ENCODE measurements at places on chromosomes 16 and 17.

DNA sequence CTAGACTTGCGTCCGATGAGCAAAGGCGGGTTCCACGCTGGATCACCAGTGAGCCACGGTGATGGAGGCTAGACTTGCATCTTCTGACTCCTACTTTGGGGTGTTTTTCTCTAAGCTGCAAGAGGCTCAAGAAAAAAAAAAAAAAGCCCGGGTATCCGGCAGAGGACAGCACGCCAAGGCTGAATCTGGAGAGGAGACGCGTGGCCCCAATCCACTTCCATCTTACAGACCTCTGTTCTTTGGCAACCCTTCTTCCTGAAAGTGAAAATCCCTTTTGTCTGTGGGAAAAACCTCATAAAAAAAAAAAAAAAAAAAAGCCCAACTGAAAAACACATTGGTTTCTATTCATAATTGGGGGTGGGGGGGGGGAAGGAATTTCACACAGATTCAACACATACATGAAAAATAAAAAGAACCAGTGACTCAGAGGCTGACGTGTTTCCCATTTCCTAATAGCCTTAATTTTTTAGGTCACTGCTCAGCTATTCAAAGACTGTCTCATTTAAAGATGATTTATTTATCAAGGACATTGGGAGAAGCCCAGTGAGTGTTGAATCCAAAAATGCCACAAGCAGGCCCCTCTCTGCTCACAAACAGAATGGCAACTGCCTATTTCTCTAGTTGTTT is 258.3 kb downstream of the FOXL1 start:
- no peak for DNase-seq

GRCh38 chr17:56754523-56755208 is 79.1 kb downstream of the C17orf67 start:
- no peak for DNase-seq

DNA sequence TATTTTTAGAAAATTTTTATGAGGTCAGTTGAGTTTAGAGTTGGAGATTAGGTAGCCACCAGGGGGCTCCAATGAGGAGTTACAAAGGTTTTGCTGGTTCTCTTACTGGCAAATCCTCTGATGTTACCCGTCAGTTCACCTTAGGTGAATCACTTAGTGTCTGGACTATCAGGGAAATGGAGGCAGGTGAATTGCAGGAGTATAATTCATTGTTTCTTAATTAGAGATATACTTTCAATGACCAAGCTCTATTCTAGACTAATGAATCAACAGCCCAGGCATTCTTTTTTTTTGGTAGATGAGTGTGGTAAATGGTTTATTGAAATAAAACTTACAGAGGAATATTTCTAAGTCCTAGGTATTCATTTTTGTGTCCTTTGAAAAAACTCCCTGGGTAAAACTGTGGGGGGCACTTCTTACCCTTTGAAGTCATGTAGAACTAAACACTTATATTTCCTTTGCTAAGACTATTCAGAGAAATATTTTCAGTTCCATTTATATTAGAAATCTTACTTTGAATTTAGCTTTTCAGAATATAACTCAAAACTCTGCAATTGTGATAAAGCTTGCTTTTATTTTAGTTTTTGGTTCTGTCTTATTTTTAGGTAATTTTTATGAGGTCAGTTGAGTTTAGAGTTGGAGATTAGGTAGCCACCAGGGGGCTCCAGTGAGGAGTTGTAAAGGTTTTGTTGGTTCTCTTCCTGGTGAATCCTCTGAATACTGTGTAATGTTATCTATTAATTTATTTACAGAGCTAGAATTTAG is 17.7 kb downstream of the PSMD11 start:
- DNase-seq: no peak

DNA sequence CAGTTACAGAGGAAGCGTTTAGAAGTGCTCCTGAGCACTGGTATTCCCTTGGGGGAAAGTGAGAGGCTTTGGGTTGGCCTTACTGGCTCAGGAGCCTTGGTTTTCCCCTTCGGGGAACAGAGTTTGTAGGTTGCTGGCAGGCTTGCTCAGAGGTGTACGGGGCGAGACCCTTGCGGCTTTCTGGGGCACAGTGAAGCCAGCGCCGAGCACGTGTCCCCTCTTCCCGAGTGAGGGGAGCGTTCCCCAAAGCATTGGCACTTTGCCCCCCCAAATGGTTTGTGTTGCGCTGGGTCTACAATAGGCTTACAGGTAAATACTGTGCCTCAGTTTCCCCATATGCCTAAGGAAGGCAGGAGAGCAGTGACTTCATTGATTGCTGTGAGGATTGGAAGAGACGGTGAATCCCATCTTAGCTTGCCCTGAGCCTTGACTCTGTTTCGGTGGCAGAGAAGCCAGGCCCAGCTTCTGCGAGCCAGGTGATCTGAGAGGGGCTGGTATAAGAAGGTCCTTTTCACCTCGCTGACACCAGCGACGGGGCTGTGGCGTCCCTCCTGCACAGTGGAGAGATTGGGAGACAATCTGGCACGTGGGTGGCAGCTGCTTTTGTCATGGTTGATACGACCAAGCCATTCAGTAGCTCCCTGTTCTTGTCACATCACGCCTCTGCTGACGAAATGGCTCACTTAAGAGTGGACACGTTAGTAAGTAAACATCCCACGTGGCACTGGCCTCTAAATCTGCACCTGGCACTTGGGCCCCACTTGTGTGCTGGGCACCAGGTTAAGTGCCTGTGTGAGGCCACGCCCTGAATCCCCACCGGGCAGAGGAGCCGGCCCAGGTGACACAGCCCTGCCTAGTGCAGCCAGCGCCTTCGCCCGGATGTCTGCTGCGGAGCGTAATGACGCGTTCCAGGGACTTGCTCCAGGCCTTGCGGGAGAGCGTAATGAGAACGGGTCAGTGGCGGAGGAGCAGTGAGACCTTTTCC is 55.0 kb downstream of the MEAK7 start:
- no peak for DNase-seq

- DNase-seq: no peak
Measured at GRCh38 chr17:15213381-15214087, 51.6 kb downstream of the PMP22 start.
